ENCODE measurements at places on chromosomes 16 and 17.

DNA sequence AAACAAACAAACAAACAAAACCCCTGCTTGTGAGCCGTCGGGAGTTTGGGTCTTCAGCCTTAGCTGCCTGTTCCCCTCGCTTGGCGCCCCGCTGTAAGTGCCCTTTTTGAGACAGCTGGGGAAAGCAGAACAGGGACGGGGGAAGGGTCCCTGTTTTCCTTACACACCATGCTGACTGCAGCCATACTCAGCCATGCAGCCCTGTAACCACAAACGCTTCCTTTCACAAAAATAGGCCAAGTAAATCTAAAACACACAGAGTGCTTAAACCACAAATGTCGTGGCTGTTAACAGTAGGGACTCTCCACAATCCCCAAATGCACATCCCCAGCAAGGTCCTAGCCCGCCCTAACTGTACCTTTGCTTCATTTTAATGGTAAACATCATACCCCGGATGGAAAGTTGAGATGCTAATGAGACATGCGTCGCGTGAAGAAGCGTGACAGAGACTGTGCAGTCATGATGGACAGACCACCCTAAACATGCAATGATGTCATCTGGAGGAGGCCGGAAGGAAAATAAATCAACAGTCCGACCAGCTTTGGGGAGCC, 129.9 kb downstream of the MGAT5B start:
- H3K4me3 ChIP-seq = peak overlapping the region; percentile 53
- peaks cover 58% of the 10 kb centered on the region for H3K4me1 ChIP-seq
- no peaks in the 10 kb centered on the region for H3K36me3 ChIP-seq
- H3K27me3 ChIP-seq = no peaks in the 10 kb centered on the region
- H3K27ac ChIP-seq = peak overlapping the region; percentile 65

- H3K27me3 ChIP-seq = no peaks in the 10 kb centered on the region
- no peak overlapping the region for H3K27ac ChIP-seq
- no peak overlapping the region for H3K4me3 ChIP-seq
- peaks cover 30% of the 10 kb centered on the region for H3K4me1 ChIP-seq
- H3K36me3 ChIP-seq = no peaks in the 10 kb centered on the region
Observed at GRCh38 chr16:56420613-56421012, 4.7 kb downstream of the AMFR start.

GRCh38 chr17:35705705-35706104, 25.7 kb upstream of the RASL10B start:
- no peak overlapping the region for H3K4me3 ChIP-seq
- H3K36me3 ChIP-seq = peaks cover 16% of the 10 kb centered on the region
- peaks cover 5% of the 10 kb centered on the region for H3K4me1 ChIP-seq
- no peak for DNase-seq

DNA sequence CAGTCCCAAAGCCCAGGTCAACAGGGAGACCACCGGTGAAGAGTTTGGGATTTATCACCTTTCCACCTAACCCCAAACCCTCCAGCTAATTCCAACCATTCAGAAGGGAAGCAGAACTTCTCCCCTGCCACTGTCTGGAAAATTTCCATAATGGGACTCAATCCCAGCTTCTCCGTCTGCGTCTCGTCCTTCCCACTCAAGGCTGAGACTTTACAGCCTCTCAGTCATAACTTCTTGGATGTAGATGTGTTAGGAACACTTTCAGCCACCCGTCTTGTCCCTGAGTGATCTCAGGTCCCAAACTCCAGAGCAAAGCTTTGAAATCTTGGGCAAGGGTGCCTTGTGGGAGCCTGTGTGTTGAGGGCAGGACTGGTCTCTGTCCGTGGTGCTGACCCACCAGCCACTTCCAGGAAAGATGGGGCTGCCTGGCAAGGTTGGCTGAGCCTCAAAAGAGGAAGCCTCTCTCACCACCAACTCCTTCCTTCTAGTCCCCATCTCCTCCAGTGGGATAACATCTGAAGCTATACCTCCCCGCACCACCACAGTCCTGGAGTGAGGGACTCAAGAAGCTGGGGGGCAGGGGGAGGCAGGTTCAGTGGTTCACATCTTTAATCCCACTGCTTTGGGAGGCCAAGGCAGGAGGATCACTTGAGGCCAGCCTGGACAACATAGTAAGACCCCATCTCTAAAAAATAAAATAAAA, 9.3 kb downstream of the GAS2L2 start:
- no peaks in the 10 kb centered on the region for H3K4me1 ChIP-seq
- H3K27me3 ChIP-seq = peaks cover 9% of the 10 kb centered on the region
- no peak overlapping the region for H3K27ac ChIP-seq
- DNase-seq = peak; percentile 50
- H3K4me3 ChIP-seq = no peak overlapping the region
- H3K36me3 ChIP-seq = no peaks in the 10 kb centered on the region

Measured in common myeloid progenitor, CD34-positive (primary cell).